ENCODE measurements at places on chromosomes 1 and 21.

DNA sequence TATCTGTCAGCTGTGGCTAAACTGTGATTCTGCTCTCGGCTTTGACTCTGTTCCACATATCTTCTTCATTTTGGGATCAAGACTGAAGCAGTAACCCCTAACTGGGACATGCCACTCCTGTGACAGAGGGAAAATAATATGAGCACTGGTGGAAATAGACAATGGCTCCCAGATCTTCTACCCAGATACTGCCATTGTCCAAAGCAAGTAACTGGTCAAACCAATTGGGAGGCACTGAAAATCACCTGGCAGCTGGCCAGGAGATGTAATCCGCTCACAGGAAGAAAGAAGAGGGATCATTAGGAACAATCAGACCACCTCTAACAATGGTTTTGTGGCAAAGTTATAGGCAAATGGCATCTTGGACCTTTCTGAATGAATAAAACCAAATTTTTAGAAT lies 10.7 kb downstream of the SNX7 start:
- DNase-seq: no peak

- no peak for DNase-seq
These were observed 184.3 kb downstream of the HIVEP3 start for GRCh38 chr1:41734201-41734970.

- no peak for DNase-seq
These were observed 2.1 kb downstream of the B4GALT2 start for GRCh38 chr1:43981135-43981491.

DNA sequence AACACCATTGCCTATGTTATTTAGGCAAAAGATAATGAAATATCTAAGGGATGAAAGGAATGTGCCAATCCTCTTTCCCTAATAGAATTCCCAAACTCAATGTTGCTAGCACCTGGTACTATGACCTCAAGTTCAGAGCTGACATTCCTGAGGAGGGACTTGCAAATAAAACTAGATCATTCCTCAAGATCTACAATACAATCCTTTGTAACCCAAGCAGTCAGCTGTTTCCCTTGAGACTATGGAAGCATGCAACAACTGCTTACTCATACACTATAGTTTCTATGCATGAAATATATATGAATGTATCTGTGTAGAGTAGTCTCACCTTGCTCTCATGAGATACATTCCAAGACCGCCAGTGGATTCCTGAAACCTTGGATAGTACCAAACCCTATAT lies 65.0 kb downstream of the ABL2 start:
- no peak for DNase-seq

DNA sequence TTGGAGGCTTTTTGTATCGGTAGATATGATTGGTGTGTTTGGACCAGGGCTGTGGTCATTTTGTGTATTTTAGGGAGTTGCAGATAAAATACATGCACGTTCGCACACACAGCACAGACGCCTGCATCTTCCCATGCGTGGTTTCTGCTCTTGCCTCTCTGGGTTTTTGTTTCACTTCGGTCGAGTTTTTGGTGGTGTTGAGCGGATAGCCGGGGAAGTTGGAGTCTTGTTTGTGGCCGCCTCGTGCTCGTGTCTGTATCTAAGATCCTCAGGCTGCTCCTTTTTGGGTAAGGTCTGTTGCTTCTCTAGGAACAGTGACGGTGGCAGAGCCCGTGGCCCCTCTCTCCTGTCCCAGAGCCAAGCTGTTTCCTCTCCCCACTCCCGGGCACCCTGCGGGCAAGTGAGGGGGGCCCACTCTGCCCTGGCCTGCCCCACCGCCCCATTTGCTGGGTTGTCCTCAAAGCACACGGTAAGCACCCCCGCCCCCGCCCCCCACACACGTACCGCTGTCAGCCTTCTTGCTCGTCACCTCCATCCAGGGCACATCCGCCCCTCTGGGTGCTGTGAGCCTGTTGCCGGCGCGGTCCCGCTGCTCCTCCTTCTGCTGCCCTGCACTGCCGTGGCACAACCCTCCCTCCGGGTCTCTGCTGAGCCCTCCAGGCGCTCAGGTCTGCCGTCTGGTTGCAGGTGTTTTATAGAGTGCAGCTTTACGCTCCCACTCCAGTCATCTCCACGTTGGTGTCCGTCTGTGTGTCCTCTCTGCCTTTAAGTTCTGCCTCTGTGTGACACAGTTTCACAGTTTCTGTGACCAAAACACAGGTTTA lies 51.9 kb downstream of the AGPAT3 start:
- peak; percentile 83 for DNase-seq

DNA sequence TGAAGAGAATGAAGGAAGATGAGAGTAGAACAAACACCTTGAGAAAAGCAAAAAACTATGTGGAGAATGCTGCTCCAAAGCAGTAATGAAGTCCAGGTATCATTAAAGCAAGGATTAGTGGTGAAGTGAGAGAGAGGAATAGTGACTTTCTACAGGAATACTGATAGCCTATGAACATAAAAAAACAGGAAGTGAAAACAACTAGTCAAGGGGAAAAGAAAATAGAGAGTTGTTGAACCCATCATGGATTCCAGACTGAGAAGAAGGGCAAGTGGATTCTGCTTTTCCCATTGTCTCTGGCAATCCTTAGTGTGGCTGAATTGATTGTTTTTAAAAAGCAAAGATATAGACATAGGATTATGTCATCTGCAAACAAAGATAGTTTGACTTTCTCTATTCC lies 119.9 kb upstream of the LHX8 start:
- DNase-seq: no peak

- DNase-seq: no peak
These were observed 107.7 kb downstream of the CLDN17 start for GRCh38 chr21:30058928-30059327.

DNA sequence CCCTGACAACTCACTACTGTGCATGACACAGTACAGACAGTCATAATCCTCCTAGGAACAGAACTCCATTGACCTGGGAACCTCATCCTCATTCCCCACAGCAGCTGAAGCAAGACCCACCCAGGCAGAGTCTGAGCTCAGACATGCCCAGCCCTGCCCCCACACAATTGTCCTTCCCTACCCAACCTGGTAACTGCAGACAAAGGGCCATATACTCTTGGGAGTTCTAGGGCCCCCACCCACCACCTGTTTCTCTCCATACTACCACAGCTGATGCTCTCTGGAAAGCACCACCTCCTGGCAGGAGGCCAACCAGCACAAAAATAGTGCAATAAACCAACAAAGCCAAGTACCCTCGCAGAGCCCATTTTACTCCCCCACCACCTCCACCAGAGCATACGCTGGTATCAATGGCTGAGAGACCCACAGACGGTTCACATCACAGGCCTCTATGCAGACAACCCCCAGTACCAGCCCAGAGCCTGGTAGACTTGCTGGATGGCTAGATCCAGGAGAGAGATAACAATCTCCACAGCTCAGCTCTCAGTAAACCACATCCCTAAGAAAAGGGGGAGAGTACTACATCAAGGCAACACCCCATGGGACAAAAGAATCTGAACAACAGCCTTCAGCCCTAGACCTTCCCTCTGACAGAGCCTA lies 159.7 kb upstream of the CXADR start:
- no peak for DNase-seq

DNA sequence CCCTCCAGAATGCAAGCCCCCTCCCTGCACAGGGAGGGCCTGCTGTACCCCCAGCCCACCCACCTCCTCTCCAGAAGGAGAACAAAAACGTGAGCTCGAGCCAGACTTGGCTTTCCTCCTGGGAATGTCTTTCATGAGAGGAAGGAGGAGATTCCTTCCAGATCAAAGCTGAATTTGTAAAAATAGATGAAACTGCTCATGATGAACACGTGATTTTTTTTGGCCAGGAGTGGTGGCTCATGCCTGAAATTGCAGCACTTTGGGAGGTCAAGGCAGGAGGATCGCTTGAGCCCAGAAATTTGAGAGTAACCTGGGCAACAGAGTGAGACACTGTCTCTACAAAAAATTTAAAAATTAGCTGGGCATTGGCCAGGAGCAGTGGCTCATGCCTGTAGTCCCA lies 21.8 kb downstream of the GPR157 start:
- DNase-seq: no peak

DNA sequence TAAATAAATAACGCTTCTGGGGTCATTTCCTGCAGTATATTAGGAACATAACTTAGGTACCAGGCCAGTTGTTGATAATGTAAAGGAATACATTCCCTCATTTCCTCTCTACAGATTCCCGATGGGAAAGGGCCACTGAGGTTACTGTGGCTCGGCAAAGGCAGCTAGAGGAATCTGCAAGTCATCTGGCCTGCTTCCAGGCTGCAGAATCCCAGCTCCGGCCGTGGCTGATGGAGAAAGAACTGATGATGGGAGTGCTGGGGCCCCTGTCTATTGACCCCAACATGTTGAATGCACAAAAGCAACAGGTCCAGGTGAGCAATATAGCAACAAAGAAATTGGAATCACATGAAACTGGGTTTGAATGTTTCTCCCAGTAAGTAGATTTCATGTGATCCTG lies 109.6 kb upstream of the BMP8A start:
- no peak for DNase-seq

DNA sequence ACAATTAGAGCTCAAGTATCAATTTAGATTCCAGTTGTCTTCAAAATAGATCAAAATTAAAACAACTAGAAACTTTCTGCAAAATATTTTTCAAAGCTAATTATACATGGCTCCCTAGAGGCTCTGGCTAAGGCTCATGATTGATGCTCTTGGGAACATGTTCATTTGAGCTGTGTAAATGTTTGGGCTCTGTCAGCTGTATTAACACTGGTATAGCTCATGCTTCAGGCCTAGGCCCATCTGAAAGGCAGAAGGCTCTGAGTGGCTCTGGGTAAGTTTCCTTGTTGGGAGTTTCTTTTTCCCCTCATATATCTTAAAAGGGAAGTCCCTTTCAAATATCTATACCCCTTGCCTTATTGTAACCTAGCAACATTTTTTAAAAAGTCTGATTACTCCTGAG lies 81.3 kb downstream of the UROD start:
- DNase-seq: no peak

- DNase-seq: no peak
These were observed 81.1 kb upstream of the GREM2 start for GRCh38 chr1:240693036-240693435.

- DNase-seq: no peak
These were observed 58.9 kb downstream of the DDAH1 start for GRCh38 chr1:85406081-85406480.

DNA sequence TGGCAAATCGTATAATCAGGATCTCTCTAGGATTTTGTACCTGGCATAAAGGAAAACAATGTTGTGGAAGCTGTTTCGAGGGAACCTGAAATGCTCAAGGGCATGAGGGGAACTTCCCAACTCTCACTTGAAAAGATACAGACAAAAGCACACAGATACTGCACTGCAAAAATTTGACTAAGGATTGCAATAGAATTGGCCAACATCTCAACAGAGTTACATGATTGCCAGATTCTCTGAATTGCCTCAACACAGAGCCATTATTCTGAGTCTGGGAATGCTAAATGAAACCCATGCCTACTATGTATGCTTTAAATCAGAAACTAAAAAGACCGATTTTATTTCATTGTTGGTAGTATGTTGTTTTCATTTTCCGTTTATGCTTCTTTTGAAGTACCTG lies 16.0 kb downstream of the KRTAP19-8 start:
- no peak for DNase-seq

DNA sequence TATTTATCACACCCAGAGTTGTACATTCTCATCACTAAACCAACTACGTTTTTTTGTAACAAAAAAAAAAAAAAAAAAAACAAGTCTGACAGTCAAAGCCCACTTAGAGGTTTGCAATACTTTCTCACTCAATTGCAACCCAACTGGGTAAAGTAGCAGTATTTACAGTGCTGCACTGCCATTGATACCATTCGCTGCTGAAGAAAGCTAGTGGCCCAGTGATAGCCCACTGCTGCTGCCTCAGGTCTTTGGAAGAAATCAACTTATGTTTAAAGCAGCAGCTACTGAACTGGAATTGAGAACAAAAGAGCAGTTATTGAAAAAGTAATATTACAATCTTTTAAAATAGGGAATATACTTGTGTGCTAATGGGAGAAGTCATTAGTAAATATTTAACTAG lies 2.7 kb downstream of the HNRNPU start:
- no peak for DNase-seq

- DNase-seq: no peak
These were observed 69.6 kb upstream of the GJB5 start for GRCh38 chr1:34685225-34685624.

- no peak for DNase-seq
These were observed 12.5 kb downstream of the MAST2 start for GRCh38 chr1:45815667-45816458.

DNA sequence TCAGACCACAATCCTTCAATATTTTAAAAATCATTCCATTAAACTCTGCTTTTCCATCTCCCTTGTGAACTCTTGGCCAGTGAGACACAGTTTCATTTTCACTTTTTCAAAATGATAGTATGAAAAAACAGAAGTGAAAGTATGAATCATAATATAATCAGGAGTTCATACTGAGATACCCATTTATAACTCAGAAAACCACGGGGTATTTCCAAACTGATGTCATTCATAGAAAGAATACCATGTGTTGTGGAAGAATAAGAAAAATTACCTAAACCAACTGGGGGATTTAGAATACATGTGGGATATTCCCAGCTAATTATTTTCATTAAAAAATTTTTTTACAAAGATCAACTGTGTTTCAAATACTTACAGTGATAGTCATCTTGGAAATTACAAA lies 149.9 kb downstream of the MRPL39 start:
- DNase-seq: no peak

DNA sequence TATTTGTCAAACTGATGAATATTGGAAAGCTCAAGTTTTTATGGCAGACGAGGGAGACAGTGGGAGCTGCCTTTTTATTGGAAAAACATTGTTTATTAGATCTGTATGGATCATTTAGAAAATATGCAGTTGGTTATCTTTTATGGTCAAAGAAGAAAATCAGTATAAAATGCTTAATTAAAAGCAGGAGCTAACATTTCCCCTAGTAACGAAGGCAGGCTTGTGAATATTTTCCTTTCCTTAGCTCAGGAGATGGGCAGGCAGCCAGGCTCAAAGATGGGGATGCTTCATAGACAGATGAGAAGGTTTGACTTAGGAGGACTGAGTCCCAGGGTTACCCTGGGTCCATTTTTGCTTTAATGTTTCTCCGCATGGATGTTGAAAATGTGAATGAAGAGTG lies 26.0 kb downstream of the ROR1 start:
- DNase-seq: no peak

DNA sequence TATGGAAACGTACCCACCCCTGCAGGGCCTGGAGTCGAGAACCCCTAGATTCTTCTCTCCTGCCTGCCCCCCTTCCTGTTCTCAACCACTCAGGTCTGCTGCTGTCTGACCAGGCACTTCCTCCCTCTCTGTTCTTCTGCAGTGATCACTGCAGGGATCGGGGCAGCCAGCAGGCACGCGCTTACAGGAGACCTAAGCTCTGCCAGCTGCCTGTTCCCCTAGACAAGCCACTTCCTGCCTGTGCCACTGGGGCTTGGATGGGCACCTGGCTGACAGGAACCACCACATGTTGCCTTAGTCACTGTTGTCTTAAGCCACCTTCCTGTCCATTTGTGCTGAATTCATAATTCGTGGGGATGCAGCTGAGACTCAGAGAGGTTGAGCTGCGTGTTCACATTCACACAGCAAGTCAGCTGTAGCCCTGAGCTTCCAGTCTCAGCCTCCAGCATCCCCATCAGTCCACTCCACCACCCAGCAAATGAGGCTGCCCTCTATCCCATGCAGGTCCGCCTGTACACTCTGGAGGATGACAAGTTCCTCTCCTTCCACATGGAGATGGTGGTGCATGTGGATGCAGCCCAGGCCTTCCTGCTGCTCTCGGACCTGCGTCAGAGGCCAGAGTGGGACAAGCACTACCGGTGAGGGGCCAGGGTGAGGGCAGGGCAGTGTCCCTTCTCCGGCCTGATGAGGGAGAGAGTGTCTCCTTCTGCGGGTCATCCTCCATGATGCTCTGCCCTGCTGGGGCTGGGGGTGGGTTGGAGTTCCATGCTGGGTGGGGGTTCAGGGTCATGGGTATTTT lies 18.6 kb downstream of the FAM151A start:
- peak; percentile 69 for DNase-seq
